GM18507 (cell line): ENCODE measurements at places on chromosomes 4 and X.
A peak's percentile ranks its signal among the peaks of the same experiment; 100 is the strongest.

- DNase-seq: no peak
Measured at GRCh38 chr4:19807505-19807904, 444.2 kb upstream of the SLIT2 start.

GRCh38 chrX:57528670-57529255 is 63.0 kb upstream of the ZXDB start:
- DNase-seq: no peak

GRCh38 chr4:3442959-3443749 is 1.4 kb downstream of the HGFAC start:
- DNase-seq: peak; percentile 87

DNA sequence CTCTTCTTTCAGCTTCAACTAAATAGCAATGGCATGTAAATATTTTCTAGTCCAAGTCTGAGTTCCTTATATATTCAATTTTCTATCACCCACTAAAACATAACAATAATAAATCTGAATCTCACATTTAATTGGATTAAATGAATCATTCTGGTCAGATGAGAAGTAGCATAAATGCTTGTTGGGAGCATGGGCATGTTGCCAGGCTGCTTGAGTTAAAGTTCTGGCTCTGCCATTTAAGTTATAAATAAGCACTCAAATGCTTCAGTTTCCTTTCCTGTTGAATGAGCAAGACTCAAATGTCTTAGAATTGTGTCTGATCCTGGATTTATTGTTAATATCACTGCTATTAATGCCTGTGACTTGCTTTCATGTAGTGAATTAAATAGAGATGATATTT is 496.3 kb downstream of the STPG2 start:
- DNase-seq: no peak

- no peak for DNase-seq
Measured at GRCh38 chr4:144316869-144317268, 176.4 kb upstream of the GYPA start.

DNA sequence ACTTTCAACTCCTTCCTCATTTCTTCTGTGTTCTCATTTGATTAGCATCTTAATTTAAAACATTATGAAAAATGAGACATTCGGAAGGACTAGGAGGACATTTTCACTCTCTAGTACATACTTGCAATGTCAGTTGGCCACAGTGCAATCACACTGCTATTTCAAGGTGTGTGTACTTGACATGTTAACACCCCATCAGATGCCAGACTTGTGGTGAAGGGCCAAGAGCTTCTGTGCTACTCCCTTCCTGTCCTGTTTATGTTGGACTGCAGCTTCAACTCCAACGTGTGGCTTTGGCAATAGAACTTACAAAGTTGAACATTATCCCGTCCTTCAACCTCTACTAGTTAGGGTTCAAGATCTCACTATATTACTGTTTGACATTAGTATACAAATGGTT is 221.0 kb downstream of the PALLD start:
- DNase-seq: no peak

DNA sequence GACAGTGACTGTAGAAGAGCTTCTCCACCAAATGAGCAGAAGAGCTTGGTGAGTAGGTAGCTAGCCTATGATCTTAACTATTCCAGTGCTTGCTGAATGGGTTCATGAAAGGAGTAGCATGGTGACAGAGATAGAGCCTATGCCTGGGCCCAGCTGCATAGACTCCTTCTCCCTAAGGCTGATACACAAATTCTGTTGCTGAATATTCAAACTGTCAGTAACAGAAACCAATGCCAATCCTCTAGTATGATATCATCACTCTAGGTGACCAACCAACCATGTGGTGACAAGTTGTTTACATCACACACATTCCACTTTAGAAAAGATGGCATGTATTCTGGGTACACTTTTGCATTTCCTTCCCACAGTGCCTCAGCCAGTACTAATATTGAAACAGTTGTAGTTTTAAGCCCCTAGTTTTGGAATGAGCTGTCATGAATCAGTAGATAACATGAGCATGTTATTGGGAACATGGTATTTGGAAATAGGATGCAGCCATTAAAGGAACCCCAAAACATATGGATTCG is 103.4 kb upstream of the GRXCR1 start:
- DNase-seq: no peak

DNA sequence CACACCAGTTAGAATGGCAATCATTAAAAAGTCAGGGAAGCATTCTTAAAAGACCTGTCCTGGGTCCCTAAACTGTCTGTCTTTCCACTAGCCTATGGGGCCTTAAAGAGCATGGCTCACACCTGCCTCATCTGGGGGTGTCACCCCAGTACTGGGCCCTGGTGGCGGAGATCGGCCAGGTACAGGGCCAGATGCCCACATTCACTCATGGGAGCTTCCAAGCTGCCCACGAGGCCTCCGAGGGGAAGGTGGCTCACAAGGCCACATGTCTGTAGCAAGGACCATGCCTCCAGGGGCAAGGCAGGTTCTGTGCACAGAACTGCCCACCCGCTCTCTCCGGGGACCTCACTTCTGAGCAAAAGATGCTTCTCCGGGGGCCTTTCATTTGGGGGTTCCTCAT is 55.5 kb upstream of the AFAP1 start:
- DNase-seq: no peak

DNA sequence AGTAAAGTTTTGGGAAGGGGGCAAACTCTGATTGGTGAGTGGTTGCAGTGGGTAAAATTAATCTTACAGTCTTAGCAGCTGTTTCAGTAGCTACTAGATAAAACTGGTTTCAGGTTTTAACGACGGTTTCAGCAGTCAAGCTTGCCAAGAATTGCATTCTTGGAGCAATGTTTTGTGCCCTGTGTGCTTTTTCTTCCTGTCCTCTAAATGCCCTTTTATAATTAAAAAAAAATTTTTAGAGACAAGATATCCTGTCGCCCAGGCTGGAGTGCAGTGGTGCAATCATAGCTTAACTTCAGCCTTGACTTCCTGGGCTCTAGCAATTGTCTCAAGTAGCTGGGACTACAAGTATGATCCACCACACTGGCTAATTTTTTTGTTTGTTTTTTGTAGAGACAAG is 6.3 kb upstream of the PPEF2 start:
- DNase-seq: no peak

DNA sequence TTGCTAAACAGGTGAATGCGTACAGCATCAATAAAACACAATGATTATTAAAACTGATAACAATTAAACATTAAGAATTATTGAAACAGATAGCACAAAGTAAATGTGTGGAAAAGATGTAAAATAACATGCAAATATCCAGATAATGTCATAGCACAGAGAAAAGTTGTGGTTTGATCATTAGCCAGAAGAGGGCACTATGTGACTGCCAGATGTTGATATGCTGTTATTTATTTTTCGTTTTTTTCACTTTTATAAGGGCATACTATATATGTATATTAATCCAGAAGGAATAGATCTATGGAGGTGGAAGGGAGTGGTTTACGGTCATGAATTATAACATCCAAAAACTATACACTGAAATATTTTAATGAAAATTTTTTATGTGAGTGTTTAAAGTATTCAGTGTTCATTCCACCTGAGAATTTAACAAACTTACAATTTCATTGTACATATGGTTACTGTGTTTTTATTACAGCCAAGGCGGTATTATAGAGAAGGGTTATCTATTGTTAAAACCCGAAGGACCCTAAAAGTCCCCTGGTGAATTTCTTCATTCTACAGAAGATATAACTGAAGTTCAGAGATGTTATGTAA is 211.9 kb upstream of the UGT8 start:
- peak; percentile 3 for DNase-seq

- DNase-seq: no peak
Measured at GRCh38 chr4:73193155-73193554, 65.4 kb downstream of the ANKRD17 start.

DNA sequence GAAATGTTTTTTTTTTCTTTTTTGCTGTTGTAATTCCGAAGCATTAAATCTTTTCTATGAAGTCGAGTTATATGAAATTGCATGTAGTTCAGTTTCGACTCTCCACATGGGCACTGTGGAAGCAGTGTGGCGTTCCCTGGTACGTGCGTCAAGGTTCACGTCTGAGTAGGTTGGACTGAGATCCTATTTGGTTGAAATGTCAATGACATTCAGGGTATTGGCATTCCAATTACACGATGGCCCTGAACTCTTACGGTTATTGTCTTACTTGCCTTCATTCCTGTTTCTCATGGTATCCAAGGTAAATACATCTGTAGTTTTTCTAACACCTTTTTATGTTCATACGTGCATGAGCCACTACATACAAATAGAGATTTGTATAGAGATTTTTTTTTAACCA is 128.8 kb downstream of the SORBS2 start:
- no peak for DNase-seq

DNA sequence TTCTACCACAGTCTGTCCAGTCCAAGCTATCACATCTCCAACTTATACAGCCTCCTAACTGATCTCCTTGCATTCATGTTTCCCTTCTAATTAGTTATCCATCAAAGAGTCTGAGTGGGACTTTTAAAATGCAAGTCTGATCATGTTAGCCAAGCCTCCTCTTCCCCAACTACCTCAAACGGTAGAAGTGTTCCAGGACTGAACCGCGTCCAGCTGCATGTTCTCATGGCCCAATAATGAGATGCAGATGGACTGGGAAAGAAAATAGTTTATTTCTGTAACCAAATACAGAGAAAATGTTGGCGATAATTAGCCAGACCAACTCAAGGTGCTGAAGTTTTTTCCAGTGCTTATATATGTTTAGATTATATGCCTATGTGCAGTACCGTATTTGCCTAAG is 46.6 kb upstream of the PPP1R2C start:
- no peak for DNase-seq

DNA sequence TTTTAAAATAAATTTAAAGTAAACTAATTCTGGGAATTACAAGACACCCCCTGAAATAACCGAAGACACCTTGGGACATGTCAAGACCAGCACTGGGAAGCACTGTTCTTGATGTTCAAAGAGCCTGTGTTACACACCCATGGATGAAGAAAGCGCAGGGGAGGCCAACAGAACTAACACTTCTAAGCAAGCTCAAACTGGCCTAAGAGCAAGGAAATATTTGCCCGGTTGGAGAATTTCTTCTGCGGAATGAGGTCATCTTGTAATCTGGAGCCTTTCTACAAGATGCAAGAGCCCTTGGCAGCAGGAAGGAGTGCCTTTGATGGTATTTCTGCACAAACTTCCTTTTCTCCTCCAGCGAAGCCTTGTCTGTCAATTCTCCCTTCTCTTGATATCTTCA is 9.3 kb upstream of the EFHC2 start:
- DNase-seq: no peak

DNA sequence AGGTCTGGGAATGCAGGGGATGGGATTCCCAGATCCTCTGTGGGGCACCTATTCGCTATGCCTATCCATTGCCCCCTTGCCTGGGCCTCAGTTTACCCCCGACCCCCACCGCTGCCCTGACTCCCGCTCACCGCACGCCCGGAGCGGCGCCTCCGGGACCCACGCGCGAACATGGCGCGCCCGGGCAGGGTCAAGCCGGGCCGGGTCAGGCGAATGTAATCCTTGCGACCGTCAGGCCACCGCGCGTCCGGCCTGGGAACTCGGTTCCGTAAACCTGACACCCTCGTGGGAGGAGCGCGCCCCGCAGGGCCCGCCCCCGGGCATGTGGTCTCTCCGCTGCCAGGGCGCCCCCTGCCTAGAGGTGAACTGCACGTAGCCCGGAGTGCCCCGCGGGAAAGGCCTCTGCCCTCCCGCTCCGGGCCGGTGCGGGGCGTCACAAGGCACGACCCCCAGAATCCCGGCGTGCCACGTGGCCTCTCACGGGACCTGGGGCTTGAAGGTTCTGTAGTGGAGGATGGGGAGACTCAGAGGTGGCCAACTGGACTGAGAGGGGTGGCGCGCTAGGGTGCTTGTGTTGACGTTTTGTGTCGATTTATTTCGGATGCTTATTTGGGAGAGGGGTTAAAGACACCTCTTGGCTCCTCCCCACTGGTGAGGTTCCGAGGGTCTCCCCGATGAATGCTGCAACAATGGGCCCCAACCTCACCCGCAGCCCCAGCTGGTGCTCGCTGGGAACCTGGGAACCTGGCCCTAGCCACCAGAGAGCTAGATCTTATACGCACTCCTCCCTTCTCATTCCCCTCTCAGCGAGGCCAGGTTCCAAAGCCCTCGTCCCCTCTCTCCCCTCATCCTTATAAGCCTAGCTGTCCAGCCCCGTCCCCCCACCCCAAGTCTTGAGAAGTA is at the start of gene PRICKLE3:
Gene PRICKLE3, minus strand, starts transcription at position 249 of the 903 bp plus-strand sequence. Its CDS starts 76 bp downstream, at position 173.
- DNase-seq: no peak

DNA sequence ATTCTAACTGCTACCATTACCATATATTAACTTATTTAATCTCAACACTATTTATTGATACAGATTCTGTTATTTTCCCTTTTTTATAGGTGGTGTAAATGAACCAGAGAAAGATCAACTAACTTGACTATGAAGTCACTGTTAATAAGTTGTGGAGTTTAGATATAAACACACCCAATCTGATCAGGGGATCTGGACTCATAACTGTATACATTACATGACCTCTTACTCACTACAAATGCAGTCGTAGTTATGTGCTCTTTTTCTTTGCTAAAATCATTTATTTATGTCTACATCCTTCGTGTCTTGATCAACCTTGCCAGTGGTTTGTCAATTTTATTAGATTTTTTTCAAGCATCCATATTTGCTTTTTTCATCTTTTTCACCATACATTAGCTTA is 614.8 kb upstream of the FAM241A start:
- no peak for DNase-seq

DNA sequence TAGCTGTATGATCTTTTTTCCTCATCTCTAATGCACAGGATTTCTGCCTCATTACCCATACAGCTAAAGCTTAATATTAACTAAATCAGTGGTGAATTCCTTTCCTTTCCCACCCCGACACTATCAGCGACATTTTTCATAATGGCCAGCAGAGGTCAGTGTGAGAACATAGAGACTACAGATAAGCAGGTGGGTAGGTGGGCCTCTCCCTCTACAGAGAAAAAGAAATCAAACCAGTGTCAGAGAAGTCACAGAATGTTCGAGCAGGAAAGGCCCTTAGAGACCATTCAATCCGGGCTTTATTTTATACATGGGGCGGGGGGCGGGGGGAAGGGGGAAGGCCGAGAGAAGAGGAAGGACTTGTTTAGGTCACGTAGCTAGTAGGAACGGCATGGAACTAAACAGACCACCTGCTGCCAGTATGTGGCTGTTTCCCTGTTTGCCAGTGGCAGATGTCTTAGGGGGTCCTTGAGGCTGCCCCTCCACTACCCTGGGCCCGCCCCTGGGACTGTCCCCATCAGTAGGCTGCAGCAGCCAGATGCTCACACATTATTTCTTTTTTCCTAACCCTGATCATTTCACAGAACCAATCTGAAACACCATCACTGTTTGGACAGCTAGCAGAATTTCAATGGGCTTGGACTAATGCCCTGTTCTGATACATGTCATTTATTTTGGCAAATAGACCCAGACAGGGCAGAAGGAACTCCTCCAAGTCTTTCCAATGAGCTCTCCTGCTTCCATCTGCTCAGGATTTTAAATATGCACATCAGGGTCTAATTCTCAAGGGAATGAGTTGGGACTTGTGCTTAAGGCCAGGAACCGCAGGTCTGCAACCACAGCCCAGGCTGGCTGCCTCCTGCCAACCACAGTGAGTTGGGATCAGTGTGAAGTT is 133.4 kb downstream of the ATG4A start:
- DNase-seq: no peak

GRCh38 chr4:80150387-80151180 is 46.7 kb upstream of the PRDM8 start:
- no peak for DNase-seq
